ENCODE measurements at places on chromosomes 16 and 17.

DNA sequence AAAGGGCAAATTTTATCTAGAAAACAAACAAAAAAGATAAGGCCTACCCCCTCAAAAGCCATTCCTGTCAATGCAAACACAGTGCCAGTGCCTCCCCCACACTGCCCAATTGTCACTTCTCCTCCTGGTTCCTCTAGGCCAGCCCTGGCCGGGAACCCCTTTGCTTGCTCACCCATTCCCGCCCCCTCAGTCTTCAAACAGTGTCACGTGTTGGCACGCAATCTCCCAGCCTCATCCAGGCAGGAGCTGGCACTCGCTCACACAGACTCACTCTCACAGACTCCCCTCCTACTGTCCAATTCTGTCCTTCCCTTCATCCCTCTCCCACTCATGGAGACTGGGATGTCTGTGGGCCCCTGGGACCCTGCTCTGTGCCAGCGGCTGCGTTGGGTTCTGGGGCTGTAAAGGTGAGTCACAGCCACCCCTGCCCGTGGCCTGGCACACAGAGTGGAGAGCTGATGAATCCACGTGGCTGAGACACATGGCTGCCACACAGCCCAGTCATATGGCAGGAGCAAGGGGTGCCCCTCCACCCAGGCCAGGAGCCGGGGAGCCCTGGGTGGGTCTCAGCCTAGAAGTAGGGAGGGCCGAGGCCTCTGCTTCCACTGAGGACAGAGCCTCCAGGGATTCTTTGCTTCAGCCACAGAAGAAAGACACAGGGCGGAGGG lies 54.8 kb downstream of the VAC14 start:
- no peak for DNase-seq

DNA sequence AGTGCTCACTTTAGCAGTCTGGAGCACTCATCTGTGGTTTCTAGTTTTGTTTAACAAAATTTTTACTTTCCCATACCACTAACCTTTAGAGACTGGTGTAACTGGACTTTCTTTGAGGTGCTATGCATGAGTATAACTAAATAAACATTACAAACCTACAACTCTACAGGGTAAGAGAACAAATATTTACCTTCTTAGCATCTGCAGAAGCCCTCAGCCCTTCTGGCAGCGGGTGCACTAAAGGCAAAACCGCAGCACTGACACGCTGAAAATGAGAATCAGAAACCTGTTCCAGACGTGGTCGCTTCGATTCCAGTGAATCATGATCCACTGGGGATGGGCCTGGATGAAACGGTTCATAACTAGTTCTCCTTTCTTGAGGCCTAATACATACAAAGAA lies 43.7 kb downstream of the NCOR1 start:
- DNase-seq: no peak

DNA sequence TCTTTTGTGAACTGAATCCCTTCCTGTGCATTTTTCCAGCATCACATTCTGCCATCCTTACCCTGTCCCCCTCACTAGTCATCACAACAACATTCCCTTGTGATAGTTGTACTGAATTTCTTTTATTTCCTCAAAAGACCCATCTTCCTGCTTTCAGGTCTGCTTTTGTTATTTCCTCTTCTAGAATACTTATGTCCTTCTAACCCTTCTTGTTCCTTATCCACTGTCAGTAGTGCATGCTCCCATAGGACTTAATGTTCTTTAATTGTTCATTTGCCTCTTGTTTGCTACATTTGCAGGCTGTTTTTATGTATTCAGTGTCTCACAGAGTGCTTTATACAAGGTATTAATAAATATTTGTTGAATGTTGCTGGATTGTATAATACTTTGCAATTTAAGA lies 73.0 kb downstream of the BCAS3 start:
- DNase-seq: no peak

DNA sequence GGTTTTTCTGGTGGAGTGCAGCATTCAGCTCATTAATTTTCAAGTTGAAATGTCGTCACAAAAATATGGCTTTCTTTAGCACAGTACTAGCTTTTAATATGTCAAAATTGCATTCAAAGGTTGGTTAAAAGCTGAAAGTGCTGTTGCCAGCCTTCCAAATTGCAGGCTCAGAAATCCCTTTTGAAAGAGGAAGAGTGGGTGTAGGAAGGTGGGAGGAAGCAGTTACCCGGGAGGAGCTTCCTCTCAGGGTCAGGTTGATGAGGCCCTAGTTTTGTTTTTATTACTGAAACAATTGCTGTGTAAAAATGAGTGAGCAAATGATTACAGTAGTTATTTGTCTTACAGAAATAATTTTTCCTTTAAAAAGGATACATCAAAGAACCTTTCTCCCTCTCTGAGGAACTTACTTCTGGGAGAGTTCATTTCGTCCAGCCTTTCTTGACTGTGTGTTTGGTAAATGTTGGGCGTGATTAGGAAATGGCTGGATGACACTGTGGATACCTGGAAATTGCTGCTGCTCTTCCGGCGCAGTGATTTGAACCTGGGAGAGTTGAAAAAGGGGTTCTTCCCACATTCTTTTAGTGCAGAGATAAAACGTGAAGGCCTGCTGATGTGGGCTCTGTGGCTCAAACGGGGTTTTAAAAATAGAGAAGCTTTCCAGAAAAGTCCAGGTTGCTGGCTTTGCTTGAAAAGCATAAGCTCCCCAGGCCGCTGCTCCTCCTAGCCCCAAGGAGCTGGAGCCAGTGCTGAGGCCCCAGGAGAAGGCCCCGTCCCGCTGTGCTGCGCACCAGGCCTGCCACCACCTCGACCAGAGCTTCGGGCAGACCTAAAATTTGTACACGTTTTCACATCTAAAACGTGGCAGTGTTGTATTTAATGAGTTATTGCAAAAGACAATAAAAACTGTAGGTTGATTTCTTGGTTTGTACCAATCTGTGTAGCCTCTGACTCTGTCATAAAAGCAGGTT lies 41.7 kb downstream of the SEC14L1 start:
- DNase-seq: no peak

GRCh38 chr17:59366040-59366757 lies 34.7 kb downstream of the YPEL2 start:
- no peak for DNase-seq

- no peak for DNase-seq
Observed at GRCh38 chr16:75244844-75245758, 6.3 kb downstream of the BCAR1 start.

GRCh38 chr17:37148156-37148555 lies 199.4 kb downstream of the AATF start:
- no peak for DNase-seq

DNA sequence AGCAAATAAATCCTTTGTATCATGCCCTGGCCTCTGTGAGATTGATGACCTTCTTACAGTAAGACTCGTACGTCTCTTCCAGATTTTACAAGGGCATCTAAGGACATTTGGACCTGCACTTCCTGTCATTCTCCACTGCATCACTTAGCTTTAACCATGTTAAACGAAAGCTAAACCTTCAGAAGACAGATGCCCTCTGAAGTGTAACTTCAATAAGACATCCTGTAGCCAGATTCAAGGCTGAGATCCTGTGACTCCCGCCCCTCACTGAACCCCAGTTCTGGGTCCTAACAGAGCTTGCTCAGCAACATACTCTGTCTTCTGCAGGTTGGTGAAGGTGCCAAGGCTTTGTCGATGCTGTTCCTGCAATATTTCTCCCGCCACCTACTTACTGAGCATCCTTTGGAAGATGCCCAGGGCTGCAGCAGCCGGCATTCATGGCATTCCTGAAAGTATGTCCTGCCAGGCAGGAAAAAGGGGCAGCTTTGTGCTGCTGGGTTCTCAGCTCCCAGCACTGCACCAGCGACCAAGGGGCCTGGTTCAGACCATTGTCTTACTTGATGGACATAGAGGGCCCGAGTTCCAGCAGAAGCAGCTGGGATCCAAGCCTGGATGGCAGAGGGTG lies 131.1 kb downstream of the AXIN2 start:
- DNase-seq: no peak

- DNase-seq: no peak
Observed at GRCh38 chr16:24221219-24221618, 34.9 kb upstream of the CACNG3 start.

Data from stimulated activated effector memory CD8-positive, alpha-beta T cell treated with anti-CD3 and anti-CD28 coated beads, Interleukin-12 subunit alpha, Interleukin-12 subunit beta, amount 100 ng/mL, for 72 hours (primary cell).